Activated naive CD4-positive, alpha-beta T cell treated with anti-CD3 and anti-CD28 coated beads, Interleukin-2, amount 50 U/mL, for 72 hours (primary cell): ENCODE measurements at places on chromosomes 2 and 18. TPM values are rescaled to one million over a fixed set of nuclear protein-coding genes. Genes with fewer than 3 reads are reported as not detected.

GRCh38 chr18:34991152-34991551 is 50.1 kb upstream of the MAPRE2 start:
- no peak for DNase-seq

SLC16A14 gene
- not detected for total RNA-seq

DNA sequence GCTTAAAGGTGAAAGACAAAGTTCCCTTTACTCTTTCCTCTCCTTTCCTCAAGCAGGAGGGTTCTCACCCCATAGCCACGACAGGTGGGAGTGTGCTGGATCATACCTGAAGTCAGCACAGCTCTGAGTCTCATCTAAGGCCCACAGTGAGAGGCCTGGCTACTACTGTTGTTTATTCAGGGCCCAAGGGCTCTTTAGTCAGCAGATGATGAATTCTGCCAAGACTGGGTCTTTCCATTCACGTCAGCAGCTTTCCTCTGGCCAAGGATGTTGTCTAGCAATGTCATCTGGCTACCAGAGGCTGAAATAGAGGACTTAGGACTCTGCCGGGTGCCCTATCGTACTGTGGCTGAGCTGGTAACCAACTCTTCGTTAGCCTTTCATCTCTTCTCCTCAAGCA is 308.4 kb upstream of the THUMPD2 start:
- DNase-seq: no peak

DNA sequence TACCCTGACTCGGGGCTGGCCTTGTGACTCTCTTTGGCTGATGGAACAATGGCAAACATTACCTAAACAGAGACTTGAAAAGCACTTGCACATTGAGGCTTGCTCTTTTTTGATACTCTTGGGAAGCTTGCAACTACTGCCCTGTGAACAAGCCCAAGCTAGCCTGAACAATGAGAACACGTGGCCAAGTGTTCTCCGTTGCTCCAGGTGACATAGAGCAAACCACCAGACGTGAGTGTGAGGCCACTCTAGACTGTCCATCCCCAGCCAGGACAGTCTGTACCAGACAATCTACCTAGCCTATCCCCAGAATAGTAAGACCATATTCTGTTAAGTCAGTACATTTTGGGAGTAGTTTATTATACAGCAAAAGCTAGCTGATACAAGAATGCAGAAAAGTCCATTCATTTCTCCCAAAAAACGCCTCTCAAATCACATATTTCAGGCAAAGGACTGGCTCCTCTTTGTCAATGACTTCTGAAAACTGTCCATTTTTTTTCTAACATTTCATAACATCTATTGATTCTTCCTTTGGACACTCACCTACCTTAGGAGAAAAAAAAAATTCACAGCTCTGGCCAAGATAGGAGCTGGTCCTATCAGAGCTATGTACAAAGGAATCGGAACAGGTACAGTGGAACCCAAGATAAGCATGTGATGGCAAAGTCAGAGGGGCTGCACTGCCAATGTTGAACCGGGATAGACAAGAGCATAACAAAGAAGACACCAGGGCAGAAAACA is 142.1 kb upstream of the PKDCC start:
- no peak for DNase-seq

DNA sequence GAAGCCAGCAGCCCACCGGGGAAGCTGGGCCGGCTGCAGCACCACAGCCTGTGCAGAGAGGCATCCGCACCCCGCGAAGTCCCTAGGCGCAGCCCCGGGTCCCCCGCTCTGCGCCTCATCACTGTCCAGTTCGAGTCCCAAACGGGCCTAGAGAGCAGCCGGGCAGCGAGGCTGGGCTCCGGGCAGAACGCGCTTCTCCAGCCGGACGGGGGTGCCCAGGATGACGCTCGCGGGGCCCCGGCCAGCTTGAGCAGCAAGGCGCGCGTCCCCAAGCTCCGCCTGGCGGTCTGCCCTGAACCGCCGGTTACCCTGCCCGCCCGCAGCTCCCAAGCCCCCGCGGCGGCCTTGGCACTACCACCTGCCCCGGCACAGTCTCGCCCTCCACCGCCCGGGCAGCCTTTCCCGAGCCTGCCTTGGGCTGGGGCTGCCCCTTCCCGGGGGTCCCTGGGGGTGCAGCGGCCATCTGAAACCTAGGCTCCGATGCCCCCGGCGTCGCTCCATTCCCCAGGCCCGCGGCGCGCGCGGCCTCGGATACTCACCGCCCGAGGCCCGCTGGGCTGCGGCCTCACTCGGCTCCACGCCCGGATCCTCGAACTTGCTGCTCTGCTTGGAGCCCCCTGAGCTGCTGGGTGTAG is 591 bp downstream of the SLC16A14 start:
- peak; percentile 57 for DNase-seq

GRCh38 chr2:222736301-222736700 is 64.8 kb downstream of the MOGAT1 start:
- DNase-seq: no peak

GRCh38 chr2:96233436-96233835 is 24.8 kb upstream of the STARD7 start:
- no peak for DNase-seq
